ENCODE measurements at places on chromosomes 3 and 15. TPM values are rescaled to one million over a fixed set of nuclear protein-coding genes. Genes with fewer than 3 reads are reported as not detected.
A peak's percentile ranks its signal among the peaks of the same experiment; 100 is the strongest.

DNA sequence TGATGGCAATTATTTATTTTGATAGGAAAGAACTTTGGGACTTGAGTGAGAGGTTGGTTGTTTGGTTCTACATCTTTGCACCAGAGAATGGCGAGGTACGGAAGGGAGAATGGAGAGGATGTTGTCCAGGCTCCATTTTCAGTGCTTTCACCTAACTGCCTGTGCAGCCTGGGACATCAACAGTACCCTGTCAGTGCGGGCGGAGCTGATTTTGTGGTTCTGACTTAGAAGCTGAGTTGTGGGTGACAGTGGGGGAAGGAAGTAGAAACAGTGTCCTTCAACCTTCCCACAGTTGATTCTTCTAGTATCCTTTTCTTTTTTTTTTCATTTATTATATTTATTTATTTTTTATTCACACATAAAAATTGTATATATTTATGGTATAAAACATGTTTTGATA, 95.3 kb downstream of the TIGIT start:
- DNase-seq: peak; percentile 22

DNA sequence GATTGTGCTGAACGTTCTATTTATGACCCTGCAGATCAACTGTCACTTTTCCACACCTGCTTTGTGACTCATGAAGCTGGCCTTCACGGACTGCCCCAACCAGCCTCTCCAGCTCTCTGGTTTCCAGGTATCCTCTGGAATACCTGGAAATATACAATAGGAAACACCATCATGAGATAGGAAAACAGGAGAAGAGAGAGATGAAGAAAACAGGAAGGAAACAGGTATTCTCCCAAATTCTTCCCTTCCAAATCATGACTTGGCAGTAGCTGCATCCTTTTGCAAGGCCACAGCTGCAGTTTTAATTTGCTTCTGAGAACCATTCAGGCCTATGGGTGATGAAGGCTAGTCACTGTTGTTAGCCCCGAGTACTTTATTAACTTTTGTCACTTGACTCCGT, 909.1 kb downstream of the EPHA3 start:
- DNase-seq: no peak

GRCh38 chr3:175386630-175387029, 527.5 kb downstream of the NAALADL2 start:
- DNase-seq: no peak

DNA sequence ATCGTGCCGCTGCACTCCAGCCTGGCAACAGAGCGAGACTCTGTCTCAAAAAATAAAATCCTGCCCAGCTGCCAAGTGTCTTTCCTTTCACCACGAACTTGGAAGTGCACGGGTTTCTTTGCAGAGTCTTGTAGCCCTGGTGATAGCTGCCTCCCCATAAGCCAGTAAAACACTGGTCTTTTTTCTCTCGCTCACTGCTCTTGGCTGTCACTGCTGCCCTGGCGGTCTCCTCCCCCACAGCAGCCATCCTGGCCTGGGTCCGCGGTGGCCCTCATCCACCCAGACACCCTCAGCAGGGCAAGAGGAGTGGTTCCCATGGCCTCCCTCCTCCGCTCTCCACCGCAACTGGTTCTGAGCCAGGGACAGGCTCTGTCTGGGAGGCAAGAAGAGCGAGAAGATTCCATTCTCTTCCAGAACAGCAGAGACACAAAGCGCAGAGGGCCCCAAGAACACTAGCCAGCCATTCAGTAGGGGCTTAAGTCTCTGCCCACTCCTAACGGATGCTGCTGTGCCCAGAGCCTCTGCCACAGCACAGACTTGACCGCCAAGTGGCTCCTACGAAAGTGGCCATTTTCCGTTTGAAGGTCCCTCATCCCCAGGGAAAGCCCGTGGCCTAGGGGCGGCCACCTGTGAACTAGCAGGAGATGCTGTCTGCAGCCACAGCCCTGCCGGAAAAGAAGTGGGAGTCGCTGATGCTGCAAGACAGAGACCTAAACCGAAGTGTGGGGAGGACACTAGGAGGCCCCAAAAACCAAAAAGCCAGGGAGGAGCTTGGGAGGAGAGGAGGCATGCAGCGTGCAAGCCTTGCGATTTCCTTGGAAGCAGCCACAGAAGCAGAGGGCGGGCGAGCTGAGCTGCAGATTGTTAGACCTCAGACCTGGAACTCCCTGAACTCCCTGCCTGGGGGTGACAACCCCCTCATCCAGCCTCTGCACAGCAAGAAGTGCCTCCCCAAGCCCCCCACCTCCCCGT, 44.1 kb downstream of the KLHL25 start:
- peak; percentile 8 for DNase-seq

GRCh38 chr15:37289109-37289765, 188.9 kb upstream of the MEIS2 start:
- DNase-seq: no peak

- DNase-seq: no peak
These were observed 13.9 kb downstream of the OXSM start for GRCh38 chr3:25803833-25804232.

- DNase-seq: no peak
These were observed 11.9 kb downstream of the MCM2 start for GRCh38 chr3:127610105-127610504.

GRCh38 chr15:35549567-35549966, 3.6 kb upstream of the DPH6 start:
- no peak for DNase-seq

GRCh38 chr3:12752809-12753208, 6.2 kb downstream of the TMEM40 start:
- DNase-seq: no peak

DNA sequence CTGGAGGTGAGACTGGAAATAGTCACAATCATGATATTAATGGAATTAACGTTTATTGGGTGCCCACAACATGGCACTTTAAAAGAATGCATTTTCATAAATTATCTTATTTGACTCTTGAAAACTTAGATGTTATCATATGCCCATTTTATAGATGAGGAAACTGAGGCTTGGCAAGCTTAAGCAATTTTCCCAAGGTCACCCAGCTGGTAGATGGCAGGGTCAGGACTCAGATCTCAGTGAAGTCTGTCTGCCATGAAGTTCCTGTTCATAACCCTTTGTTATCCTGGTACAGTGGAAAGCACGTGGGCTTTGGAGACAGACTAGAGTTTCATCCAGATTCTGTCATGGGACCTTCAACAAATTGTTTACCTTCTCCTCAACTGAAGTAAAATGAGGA, 174.6 kb upstream of the NR2E3 start:
- no peak for DNase-seq

Gene C3orf85
- total RNA-seq: not detected

Gene PLA1A
- total RNA-seq: not detected

Gene ADIPOQ
- not detected for total RNA-seq

Data from activated CD4-positive, alpha-beta T cell treated with anti-CD3 and anti-CD28 coated beads for 36 hours (primary cell).